ENCODE measurements at places on chromosomes 5 and 9. TPM values are rescaled to one million over a fixed set of nuclear protein-coding genes. Genes with fewer than 3 reads are reported as not detected.

Gene TSPAN17
- total RNA-seq, result 45.7 TPM

Gene FOXD1
- total RNA-seq, result 7.9 TPM

Gene IPO11
- total RNA-seq, result 60.0 TPM

Gene SLCO6A1
- total RNA-seq, result 0.42 TPM

Gene ORM2
- 1.6 TPM for total RNA-seq

Gene LSM11
- 5.4 TPM for total RNA-seq

Gene CARD9
- total RNA-seq, result 0.96 TPM
